ENCODE measurements at places on chromosomes 7 and 10. TPM values are rescaled to one million over a fixed set of nuclear protein-coding genes. Genes with fewer than 3 reads are reported as not detected.

The ATRNL1 gene
- under 0.01 TPM for total RNA-seq

The CC2D2B gene
- 0.86 TPM for total RNA-seq

The AGFG2 gene
- 49.3 TPM for total RNA-seq

The HOXA10 gene
- 7.5 TPM for total RNA-seq

The A1CF gene
- not detected for total RNA-seq
